Psoas muscle (tissue), 8 donors: ENCODE measurements at places on chromosomes 7 and 10. TPM values are rescaled to one million over a fixed set of nuclear protein-coding genes. Genes with fewer than 3 reads are reported as not detected.
A peak's percentile ranks its signal among the peaks of the same experiment; 100 is the strongest.

The TACC2 gene
- 425 TPM for total RNA-seq

The C10orf105 gene
- not detected for total RNA-seq

The JAKMIP3 gene
- total RNA-seq = 1.7 TPM

DNA sequence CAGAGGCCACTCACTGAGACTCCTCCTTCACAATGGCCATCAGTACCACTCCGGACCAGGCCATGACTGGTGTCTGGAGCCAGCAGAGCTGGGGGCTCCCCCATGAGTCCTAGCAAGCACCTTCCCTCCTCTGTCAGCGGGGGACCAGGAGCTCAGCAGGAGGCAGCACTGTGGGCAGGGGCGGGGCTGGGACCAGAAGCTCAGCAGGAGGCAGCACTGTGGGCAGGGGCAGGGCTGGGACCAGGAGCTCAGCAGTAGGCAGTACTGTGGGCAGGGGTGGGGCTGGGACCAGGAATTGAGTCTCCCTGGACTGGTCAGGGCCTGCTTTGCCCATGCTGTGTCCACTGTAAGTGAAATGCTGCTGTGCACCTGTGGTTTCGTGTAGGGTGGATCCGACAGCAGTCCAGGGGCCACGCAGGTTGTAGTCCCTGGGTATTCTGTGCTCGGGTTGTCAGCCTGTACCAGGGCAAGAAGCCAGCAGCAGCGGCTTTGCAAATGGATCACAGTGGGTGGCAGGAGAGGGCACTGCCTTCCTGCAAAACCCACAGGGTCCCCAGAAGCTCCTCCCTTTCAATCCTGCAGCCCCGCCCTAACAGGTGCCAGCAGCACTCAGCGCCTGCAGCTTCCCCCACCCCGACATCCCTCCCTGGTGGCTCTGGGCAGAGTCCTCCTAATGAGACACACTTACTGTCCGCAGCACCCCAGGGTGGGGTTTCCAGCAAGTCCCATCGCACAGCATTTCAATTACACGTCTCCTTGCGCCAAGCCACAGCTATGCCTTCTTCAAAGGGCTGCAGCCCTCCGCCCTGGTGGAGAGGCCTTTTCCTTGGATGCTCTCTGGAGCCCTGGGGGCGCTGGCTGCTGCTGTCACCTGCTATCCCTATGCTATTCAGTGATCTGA is 220.5 kb downstream of the TCERG1L start:
- no peak for DNase-seq

DNA sequence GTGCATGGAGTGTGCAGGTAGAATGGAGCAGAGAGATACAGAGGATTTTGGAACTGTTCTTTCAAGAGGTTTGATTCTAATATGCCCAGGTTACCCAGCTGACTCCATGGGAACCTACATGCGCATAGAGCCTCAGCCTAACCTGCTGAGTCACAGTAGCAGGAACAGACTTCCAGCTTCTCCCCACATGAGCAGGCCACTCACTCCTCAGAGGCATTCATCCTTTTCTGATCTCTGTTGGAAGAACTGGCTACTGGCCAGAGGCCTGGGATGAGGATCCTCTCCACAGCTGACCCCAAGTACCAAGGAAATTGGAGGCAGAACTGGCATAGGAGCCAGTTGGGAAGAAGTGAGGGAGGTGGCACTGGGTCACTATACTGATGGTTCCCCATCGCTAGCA is 17.9 kb upstream of the CCSER2 start:
- DNase-seq = no peak

DNA sequence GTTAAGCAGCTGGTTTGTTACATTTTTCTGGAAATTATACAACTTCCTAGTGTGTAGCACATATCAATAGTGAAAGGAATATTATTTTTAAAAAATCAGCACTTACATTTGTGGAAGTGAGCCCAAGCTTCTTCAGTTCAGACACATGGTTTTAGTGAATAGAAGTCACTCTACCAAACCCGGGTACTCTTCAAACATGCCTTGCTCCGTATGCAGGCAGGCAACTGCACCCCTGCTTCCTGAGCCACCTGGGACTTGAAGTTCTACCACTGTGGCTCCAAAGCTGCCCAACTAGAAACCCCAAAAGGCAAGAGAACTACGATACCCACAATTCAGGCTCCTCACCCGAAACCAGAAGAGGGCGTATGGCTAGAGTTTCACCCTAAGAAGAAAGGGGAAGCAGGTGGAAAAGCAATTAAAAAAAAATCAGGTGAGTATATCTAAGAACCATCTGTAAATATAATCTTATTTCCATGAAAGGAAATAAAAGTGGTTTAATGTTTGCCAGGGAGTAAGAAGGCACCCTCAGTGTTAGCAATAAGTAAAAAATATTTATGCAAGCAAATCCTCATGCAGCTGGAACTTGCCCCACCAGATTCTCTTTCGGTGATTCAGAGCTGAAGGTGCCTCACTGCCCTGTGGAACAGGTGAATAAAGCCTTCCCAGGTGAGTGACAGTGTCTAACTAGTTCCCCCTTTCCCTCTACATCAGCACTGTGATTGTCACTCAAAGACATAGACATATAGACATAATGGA is at the start of gene MACC1:
Gene MACC1 (minus strand): TSS at position 192 of the 756 bp plus-strand sequence. CDS start 55,522 bp downstream, outside the sequence.
- no peak for DNase-seq

DNA sequence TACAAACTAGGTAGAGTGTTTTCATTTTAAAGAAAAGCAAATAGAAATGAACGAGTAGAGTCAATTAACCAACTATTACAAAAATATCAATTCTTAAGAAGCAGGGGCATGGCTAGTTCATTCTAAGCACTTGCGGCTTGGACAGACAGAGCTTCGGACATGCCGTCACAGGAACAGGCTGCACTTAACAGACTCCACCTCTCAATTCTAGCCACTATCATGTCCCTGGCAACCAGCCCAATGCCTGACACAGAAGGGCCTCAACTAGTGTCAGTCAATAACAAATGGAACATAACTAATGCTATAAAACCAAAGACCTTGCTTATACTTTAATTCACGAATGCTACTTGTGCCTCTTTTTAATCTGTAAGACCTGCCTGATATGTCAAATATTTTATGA is 74.4 kb downstream of the TPK1 start:
- DNase-seq = no peak

GRCh38 chr7:151252961-151253711 is 4.6 kb upstream of the SMARCD3 start:
- DNase-seq = no peak

- no peak for DNase-seq
Measured at GRCh38 chr7:34269084-34269483, 363.7 kb downstream of the BMPER start.

DNA sequence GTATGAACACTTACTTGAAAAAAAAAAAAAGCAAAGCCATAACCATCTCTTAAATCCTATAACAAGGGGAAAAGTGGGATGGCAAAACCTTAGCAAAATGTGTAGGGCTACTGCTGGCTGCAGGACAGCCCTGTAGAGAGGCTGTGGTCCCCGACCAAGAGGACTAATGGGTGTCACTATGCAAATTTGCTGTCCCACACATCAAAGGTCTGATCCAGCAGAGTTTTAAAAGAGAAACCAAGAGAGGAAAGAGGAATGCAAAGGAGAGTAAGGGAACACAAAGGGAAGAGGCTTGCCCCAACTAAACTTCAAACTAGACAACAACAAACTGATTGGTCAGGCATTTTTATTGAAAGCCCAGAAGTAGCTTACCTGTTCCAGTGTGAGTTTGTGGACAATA is 3.1 kb upstream of the ZNRF2 start:
- DNase-seq = no peak

GRCh38 chr7:128665057-128665456 is 7.0 kb upstream of the GARIN1A start:
- no peak for DNase-seq

DNA sequence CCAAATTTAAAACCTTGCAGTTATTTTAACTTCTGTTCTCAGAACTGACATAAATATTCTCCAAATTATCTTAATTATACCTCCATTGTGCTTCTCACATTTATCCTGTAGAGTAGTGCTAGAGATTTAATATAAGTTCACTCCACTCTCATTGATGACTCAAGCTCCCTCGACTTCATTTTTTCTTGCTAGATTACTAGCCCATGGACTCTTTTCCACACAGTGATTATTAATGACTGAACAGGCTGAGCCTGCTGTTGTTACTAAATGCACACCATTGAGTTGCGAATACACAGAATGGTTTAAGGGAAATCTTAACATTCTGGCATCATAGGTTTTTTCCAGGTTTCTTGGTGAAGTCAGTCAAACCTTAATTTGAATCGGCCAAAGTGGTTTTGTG is 179.5 kb upstream of the AKR1E2 start:
- no peak for DNase-seq

GRCh38 chr7:36617408-36617807 is 106.9 kb downstream of the AOAH start:
- no peak for DNase-seq

DNA sequence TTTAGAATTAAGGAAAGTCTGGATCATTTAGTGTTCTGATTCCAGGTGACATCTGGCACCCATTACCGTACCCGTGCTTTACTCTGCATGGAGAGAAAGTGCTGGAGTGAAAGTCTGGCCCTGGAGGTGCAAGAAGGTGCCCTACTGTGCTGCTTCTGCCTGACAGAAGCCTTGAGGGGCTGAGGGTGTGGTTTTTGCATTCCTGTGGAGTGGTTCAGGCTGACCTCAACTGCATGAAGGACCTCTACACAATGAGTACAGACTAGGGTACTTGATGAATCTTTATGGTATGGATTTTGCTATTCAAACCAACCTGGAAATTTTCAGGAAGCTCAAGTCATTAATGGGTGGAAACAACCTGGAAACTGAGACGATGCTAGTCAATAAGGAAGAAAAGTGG is 45.1 kb upstream of the GSAP start:
- DNase-seq = no peak

DNA sequence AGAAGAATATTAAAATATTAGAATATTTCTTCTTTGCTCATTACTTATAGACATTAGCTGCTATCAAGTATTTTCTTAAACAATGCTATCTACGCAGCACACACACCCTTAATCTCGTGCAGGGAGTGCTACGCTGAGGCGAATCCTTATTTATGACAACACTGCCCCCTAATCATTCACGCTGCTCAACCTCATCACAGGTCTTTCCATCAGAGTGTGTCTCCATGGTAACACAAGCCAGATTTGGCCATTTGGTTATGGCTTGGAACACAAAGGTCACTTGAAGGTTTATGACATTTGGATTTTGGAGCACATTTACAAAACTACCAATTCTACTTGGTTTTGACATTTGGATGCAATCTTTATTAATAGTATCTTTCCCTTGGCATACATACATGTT is 45.4 kb upstream of the MYO3A start:
- DNase-seq = no peak

GRCh38 chr7:132368246-132368900 is 207.9 kb downstream of the PLXNA4 start:
- DNase-seq = no peak

GRCh38 chr7:30173058-30173897 is 38.5 kb downstream of the MTURN start:
- DNase-seq = peak; percentile 93

DNA sequence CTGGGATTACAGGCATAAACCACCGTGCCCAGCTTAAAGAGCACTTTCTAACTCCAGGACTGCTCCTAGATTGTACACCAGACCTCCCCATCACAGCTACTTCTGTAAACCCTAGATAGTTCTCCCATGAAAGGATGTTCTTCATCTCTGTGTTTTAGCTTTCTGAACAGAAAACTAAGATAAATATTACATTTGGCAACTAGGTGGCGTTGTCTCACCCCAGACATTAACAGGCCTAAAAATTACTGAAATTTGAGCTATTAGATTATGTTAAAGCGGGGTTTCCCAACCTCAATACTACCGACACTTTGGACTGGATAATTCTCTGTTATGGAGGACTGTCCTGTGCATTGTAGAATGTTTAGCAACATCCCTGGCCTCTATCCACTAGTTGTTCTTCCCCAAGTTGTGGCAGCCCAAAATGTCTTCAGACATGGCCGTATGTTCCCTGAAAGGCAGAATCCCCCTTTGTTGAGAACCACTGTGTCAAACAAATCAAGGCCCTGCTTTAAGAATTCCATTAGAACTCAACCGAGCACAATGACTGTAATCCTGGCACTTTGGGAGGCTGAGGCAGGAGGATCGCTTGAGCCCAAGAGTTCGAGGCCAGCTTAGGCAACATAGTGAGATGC is 19.1 kb downstream of the ATOH7 start:
- DNase-seq = no peak

- DNase-seq = no peak
Measured at GRCh38 chr7:100888291-100888987, 1.1 kb downstream of the UFSP1 start.

- DNase-seq = no peak
Measured at GRCh38 chr10:65818990-65819389, 1106.8 kb upstream of the LRRTM3 start.

DNA sequence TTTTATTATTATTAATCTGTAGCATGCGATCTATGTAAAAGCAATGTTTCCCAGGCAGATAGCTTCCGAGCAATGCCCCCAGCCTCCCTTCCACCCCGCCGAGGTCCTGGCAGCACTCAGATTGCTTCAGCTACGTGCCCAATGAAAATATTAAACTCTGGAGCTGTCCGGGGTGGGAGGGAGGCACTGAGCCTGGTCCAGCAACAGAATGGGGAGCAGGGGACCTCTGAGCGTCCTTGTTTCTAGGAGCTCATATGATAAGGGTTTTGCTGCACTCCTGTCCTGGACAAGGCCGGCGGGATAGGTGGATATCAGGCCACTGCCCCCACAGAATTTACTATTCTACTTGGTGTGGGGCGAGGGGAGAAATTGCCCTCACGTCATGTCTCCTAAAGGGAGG is 44.5 kb upstream of the CDK1 start:
- DNase-seq = no peak
